Thoracic aorta endothelial cell (primary cell): ENCODE measurements at places on chromosomes 5 and 9. TPM values are rescaled to one million over a fixed set of nuclear protein-coding genes. Genes with fewer than 3 reads are reported as not detected.

GBGT1 gene
- 12.5 and 14.1 TPM in 2 replicates for total RNA-seq

ELOVL7 gene
- total RNA-seq = 0.07 and 0.13 TPM in 2 replicates

OR1L6 gene
- not detected in 2 replicates for total RNA-seq

SCGB3A2 gene
- not detected in 2 replicates for total RNA-seq

FAM200C gene
- 2.9 and 4.1 TPM in 2 replicates for total RNA-seq

F2RL1 gene
- total RNA-seq = 21.8 and 78.1 TPM in 2 replicates

ACOT12 gene
- not detected in 2 replicates for total RNA-seq
